Stimulated activated CD4-positive, alpha-beta T cell treated with anti-CD3 and anti-CD28 coated beads, TNF-alpha, amount 100 ng/mL, for 24 hours (primary cell): ENCODE measurements at places on chromosomes 7 and 10.

GRCh38 chr10:52390388-52390787 is 76.3 kb downstream of the DKK1 start:
- DNase-seq, result no peak

DNA sequence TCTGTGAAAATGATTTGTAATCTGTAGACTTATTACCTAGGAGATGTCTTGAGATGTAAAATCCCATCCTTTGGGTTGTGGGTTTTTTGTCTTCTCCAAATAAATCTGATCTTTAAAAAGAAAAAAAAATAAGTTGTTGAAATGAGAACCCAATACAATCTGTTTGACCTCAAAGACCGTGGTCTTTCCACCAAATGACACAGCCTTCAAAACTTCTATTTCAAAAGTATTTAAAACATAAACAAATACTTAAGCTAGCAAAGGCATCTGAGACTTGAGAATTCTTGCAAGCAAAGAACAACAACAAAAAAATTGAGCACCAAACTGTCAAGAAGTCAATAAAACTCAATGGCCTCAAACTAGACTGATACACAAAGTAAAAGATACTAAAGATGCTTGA is 67.9 kb upstream of the HECW1 start:
- DNase-seq, result no peak

- no peak for DNase-seq
Measured at GRCh38 chr10:4262449-4262848, 477.4 kb upstream of the KLF6 start.

- DNase-seq, result no peak
Measured at GRCh38 chr10:32054094-32054493, 2.1 kb downstream of the KIF5B start.

DNA sequence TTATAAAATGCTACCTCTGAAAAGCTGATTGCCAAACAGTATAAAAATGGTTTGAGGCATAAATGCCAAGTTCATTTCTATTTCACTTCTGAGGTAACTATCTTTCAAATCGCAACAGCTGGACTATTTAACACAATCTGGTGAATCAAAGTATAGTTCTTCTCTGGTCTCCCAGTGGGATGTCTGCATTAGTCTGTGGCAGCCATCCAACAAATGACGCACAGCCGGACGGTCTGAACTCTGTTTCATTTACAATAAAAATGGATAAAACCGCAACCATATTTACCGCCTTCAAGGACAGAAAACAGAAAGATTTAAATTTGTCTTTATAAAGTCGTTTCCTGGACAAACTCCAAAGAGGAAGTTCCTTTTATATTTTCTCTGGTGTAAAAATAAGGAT is 41.9 kb downstream of the ENO4 start:
- no peak for DNase-seq

- no peak for DNase-seq
Measured at GRCh38 chr10:45403151-45403550, 29.1 kb downstream of the ALOX5 start.

- DNase-seq, result no peak
Measured at GRCh38 chr10:70784471-70784870, 706 bp downstream of the TBATA start.

DNA sequence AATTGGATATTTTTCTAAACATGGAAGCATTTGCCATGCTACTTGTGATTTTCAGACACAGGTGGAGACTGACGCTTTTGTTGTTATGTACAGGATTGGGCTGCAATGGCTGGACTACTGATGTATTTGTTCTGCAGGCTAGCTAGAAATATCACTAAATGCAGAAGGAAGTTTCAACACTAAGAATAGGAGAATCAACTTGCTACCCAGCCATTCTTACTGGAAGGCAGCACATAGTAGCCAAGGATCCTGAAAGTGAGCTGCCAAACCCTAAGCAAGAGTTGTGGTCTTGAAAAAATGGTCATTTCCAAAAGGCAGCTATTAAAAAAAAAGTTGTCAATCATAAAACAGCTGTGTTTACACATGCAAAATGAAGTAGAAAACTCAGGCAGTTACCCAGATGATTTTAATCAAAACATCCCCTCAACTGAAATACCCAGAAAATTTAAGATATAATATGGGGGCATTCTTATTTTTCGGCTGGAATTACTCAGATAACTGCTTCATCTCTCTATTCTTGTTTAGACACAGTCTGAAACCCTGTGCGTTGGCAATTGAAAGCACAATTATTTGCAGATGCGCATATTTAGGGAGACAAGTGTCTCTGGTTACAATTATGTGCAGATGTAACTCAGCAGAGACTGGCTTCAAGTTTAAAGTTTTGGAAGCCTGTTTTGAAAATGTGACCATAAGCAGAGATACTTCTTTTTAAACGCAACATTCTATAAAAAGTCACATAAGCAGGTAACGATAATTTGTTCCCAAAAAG is 31.2 kb downstream of the GFRA1 start:
- no peak for DNase-seq

- no peak for DNase-seq
Measured at GRCh38 chr10:124735491-124736286, 8.5 kb downstream of the FAM53B start.

GRCh38 chr10:14579405-14579804 is 195.3 kb downstream of the FAM107B start:
- no peak for DNase-seq
